ENCODE measurements at places on chromosomes 4 and X.

GRCh38 chr4:105291925-105292324 lies 145.2 kb downstream of the TET2 start:
- no peak for DNase-seq

- peak; percentile 35 for DNase-seq
Measured at GRCh38 chrX:136866337-136867095, 14.0 kb downstream of the RBMX start.

- DNase-seq = no peak
Measured at GRCh38 chrX:6968231-6968630, 179.3 kb upstream of the STS start.

DNA sequence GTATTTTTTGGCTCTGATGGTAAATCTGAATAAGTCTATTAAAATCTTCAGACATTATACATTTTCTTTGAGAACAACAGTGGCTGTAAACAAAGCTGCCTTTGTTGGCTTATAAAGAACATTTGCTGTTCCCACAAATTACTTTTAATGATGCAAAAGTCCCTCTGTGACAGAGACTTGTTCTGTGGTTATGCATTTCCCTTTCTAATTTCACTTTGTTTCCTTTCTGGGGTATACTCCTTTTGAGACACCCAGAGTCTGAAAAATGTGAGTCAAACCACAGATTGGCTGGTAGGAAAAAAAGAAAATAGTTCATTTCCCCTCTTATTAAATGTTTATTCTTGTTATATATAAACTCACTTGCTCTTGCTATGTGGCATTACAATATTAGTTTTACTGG lies 402.4 kb downstream of the PACRGL start:
- no peak for DNase-seq

DNA sequence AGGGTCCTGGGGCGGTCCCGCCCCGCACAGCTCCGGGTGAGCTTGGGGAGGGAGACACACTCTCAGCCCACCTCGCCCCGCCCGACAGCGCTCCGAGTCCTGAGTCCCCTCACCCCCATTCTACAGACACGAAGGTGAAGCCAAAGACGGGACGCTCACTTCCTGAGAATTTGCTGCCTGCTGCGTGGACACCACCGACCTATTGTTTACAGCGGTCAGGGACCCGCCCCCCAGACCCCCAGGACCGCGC lies 796 bp upstream of the ZNF141 start:
- no peak for DNase-seq

DNA sequence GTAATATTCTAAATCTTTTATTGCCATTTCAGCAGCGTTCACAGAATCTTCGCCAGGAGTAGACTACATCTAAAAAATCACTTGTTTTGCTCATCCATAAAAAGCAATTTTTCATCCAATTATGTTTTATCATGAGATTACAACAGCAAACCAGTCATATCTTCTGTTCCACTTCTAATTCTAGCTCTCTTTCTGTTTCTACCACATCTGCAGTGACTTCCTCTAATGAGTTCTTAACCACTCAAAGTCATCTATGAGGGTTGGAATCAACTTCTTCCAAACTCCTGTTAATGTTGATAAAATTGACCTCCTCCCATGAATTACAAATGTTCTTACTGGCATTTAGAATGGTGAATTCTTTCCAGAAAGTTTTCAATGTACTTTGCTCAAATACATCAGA lies 174.4 kb upstream of the BRWD3 start:
- DNase-seq = no peak

DNA sequence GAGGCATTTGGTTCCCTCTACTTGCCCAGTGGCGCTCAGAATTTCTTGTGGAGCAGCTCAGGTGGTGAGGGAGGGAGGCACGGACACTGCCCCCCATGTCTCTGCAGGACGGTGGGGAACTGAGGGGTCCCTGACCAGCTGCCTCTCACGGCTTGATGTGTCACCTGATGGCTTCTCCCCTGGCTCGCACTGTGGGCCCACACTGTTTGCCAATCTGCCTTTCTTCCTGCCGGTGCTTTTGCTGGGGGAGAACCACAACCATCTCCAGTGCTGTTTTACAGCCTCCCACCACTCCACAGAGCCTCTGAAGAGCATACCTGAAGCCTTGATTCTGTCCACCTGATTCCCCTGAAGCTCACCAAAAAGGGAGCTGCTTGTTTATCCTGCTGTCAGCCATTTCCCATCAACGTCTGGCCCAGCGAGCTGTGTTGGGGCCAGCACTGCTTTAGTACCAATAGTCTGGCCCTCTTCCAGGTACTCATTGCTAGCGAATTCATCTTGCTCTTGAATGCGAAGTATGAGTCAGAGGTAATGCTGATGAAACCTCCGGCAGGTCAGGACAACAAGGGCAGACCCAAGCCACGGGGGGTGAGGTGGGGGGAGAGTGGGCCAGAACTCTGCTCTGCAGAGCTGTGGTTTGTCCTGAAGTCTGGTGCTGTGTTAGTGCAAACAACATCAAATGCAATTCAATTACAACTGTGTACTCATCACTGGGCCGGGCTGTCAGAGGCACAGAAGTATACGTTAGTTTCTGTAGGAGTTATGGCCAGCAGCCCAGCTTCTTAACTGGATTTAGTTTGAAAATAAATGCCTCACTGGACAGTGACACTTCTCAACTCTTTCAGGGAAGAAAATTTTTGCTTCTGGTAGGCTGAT lies 208.3 kb upstream of the JADE1 start:
- peak; percentile 58 for DNase-seq

- no peak for DNase-seq
Measured at GRCh38 chr4:96379524-96379923, 539.6 kb downstream of the PDHA2 start.

GRCh38 chr4:67869580-67870190 lies 14.1 kb downstream of the TMPRSS11D start:
- no peak for DNase-seq

DNA sequence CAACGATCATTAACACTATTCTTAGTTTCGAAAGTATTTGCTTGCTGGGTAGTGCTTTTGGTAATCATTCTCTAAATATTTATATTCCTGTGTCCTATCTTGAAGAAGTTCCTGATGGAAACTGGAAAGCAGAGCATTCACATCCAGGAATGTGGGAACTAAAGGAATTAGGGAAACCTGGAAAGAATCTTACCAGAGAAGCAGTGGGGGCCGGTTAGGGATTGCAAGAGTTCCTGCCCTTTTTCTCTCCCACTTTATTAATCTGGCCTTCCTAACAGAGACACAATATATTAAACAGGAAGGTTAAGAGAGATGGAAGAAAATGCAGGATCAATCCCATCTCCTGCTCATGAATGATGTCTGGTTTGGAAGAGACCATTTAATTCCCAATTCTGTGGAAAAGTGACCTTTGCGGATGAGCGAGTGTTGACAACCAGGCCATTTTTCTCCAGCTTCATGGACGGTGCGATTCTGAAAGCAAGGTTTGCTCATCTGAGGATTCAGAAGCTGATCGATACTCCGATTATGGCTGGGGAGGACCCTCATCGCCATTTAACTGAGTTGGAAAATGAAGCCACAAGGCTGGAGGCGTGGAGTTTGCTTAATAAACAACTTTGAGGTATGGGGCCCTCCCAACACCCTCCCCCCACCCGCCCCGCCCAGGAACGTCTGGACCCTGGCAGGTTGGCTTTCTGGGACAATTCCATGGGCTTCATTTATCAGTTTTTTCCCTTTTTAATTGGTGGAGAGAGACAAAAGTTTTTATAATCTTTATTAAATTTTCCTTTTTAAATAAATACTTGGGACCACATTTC lies 52.3 kb downstream of the C4orf51 start:
- DNase-seq = no peak

- no peak for DNase-seq
Measured at GRCh38 chrX:5015451-5015850, 1213.2 kb downstream of the NLGN4X start.

GRCh38 chr4:10066670-10067651 lies 45.7 kb upstream of the SLC2A9 start:
- DNase-seq = no peak

GRCh38 chr4:145788755-145789154 lies 108.8 kb downstream of the C4orf51 start:
- peak; percentile 59 for DNase-seq

- DNase-seq = no peak
Measured at GRCh38 chrX:103794119-103794518, 17.5 kb downstream of the PLP1 start.

GRCh38 chrX:141947350-141947749 lies 43.7 kb downstream of the MAGEC1 start:
- DNase-seq = no peak

DNA sequence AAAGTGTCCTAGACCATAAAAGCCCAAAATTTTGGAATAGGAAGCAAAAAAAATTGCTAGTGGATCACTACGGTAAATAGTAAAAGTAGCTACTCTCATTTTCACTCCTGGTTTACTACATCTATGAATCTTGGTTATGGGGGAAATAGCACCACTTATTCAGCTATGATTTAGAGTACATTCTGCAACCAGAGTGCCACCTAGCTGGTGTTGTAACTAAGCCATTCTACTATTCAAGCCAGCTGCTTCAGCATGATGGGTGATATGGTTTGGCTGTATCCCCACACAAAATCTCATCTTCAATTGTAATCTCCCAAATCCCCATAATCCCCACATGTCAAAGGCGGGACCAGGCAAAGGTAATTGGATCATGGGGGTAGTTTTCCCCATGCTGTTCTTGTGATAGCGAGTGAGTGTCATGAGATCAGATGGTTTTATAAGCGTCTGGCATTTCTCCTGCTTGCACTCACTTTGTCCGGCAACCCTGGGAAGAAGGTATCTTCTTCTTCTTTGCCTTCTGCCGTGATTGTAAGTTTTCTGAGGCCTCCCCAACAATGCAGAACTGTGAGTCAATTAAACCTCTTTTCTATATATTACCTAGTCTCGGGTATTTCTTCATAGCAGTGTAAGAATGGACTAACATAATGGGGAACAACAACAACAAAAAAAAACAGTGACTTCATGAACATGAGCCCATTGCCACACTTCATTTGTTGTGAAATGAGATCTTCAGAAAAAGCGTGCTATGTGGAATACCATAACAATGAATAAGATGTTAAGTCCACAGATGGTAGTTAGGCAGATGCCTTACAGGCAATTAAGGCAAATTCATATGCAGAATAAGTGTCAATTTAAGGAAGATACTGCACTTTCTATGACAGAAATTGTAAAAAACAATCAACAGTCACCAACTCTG lies 280.1 kb downstream of the PABPC4L start:
- DNase-seq = peak; percentile 17

GRCh38 chr4:48578132-48578968 lies 88.3 kb downstream of the ZAR1 start:
- peak; percentile 86 for DNase-seq

GRCh38 chr4:22435652-22436051 lies 80.2 kb downstream of the ADGRA3 start:
- DNase-seq = no peak

- DNase-seq = no peak
Measured at GRCh38 chrX:274904-275475, 6.2 kb upstream of the PLCXD1 start.

DNA sequence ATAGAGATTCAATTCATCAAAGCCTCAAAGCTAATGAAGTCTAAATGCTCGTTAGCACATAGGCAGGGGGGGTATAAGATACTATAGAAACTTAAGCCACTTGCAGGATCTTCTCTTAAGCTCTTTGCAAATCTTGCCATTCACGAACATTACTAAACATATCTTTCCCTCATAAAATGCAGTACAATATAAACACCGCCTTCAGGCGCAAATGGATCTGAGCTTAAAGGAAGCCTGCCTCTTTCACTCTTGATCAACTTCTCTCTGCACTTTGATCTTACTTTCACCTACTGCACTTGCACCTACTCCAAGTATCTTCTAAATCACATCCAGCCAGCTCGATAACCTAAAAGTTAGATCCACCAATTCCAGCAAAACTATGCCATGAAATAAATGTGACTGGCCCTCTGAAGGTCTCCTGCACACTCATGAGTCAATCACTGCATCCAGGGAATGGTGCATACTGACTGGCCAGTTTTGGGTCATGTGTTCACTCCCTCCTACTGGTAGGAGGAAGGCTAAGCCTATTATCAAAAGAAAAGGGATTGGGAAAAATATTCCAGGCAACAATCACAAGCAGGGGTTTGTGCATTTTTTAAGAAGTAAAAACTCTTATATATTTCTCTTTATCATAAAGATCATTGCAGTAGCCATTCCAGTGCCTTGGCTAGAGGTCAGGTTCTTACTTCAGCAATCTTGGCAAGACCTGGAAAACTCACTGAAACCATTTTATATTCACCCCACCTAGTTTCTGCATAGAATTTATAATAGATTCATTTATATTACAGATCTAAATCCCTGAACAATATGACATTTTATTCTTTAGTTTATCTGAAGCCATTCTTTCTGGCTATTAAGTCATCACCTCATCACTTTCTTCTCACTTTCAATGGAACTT lies 222.0 kb downstream of the PPP3CA start:
- DNase-seq = no peak

- no peak for DNase-seq
Measured at GRCh38 chr4:40547789-40548132, 81.9 kb downstream of the RBM47 start.

DNA sequence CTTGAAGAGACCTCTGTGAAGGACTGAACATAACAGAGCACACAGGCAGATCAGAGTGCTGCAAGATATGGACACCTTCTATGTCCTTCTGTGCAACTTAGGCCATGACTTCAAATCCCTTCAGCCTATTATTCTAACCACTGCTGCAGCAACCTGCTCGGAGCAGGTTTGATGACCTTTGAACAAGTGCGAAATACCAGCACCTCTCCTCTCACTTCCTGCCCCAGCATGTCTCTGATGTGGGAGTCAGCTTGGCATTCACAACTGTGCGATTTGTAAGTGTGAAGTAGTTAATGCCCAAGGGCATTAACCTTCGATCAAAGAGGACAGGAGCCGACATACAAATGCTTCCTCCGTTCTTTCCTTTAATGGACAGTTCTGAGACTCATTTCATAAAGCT lies 1.6 kb upstream of the EXOC1 start:
- no peak for DNase-seq

- no peak for DNase-seq
Measured at GRCh38 chr4:78167510-78167909, 110.4 kb downstream of the FRAS1 start.

DNA sequence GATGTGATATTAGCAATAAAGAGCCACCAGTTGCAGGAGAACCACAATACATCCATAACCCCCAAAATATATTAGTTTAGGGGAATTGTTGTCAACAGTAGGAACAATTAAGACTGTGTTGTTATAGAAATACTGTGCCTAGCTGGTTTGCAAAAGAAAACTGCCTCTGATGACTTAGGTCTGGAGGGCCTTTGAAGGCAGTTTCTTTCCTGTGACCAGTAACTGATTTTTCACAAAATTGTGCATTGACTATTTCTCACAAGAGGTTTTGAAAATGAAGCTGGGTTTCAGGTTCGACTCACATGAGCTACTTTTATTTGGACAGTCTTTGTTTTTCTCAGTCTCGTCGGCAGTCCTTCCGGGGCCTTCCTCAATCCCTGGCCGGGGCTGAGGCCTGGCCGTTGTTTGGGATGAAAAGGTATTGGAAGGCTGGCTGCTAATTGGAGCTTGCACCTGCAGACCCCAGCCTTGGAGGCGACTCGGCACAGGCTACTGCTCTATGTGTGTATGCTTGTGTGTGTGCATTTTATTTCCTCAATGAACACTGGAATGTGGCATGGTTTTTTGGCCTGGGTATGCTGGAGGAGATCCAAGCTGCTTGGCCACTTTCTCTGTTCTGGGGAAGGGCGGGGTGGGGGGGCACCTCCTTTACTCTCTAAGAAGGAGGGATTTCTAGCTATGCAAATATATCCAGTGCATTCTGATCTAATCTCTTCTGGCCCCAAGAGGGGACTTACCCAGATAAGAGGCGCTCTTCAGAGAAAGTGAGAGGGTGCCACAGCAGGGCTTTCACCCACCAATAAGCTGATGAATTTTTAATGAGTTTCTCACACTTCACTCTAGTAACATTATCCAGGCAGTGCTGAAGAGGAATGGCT lies 49.5 kb upstream of the LNX1 start:
- DNase-seq = peak; percentile 75

Data from lung (tissue), 17 donors.